ENCODE measurements at places on chromosomes 12 and 14.
A peak's percentile ranks its signal among the peaks of the same experiment; 100 is the strongest.

- DNase-seq = no peak
Observed at GRCh38 chr12:93895089-93895445, 217.9 kb downstream of the CRADD start.

- no peak for DNase-seq
Observed at GRCh38 chr14:75442166-75442565, 14.3 kb downstream of the JDP2 start.

DNA sequence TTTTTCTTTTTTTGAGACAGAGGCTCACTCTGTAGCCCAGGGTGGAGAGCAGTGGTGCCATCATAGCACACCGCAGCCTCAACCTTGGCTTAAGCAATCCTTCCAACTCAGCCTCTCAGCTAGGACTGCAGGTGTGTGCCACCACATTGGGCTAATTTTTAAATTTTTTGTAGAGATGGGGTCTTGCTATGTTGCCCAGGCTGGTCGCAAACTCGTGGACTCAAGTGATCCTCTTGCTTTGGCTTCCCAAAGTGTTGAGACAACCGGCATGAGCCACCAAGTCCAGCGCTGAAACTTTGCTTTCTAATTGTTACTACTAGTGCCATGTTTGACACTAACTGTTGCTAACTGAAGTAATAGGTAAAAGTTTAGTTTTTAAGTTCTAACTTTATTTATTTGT is 8.0 kb downstream of the RNF10 start:
- DNase-seq = no peak

GRCh38 chr12:48311313-48311712 is 39.4 kb downstream of the ZNF641 start:
- DNase-seq = no peak

DNA sequence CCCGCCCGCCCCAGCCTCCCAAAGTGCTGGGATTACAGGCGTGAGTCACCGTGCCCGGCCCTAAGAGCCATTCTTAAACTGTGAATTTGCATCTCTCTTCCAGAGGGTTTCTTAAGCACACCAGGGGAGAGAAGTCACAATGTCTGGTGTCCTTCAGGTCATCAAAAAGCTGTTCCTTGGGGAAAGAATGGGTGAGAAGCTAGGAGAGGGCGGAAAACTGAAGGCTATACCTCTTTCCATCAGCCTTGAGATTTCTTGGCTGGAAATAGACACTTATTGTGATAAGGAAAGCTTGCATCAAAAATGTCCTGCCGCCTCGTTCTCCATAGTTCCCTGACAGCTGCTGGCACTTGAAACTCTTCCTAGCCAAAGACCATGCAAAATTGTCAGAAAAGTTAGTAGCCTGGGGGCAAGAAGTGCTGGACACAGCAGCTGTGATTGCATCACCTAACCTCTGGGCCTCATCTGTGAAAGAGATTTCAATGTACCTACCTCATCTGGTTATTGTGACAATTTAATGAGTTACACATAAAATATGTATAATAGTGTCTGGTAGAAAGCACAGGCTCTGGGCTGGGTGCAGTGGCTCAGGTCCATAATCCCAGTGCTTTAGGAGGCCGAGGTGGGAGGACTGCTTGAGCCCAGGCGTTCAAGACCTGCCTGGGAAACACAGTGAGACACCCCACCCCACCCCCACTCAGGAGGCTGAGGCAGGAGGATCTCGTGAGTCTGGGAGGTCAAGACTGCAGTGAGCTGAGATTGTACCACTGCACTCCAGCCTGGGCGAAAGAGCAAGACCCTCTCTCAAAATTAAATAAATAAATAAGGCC is 9.7 kb upstream of the UBC start:
- DNase-seq = no peak

DNA sequence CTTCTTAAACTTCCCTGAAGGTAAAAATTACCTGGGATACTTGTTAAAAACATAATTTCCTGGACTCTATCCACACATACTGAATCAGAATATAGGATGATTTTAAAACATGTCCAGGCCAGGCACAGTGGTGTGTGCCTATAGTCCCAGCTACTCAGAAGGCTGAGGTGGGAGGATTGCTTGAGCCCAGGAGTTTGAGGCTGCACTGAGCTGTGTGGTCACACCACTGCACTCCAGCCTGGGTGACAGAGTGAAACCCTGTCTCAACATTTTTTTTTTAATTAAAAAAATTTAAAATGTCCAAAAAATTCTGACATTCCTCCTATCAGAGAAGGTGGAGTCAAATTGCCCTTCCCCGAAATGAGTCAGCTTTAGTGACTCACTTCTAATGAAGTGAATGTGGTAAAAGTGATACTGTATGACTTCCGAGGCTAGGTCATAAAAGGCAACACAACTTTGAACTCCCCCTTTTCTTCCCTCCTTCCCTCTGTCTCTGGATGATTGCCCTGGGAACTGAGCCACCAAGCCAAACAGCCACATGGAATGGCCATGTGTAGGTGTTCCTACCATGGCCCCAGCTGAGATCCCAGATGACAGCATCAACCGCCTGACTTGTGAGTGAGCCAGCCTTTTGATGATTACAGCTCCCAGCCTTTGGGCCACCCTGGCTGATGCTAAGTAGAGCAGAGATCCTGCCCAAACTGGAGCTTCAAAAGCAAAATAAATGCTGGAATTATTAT is 36.3 kb downstream of the LIMA1 start:
- DNase-seq = no peak

DNA sequence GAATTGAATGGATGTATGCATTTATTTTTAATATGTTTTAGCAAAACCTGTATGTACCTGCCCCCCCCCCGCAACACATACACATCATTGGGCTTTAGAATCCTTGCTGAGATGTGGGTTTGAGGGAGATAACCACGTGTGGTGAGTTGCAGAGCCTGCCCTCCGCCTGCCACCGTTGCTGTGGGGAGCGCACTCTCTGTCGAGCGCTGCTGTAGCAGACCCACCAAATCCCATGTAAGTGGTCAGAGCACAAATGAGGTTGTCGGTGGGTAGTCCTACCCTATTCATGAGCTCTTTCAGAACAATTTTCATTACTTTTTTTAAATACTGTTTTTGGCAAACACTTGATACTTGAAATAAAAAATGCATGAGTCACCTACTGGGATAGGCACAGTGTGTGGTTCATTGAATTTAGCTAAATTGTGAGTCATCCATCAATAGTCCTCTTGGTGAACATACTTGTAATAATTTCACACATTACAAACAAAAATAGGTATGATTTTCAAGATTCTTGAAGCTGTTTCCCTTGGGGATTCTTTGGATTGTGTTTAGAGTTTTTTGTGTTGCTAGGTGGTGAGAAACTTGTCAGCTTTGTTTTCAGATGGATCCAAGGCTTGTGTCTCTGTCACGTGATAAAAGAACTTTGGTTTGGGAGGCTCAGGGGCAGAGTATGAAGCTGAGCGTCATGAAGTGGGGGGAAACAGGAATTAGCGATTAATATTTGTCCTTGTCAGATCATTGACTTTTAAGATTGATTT is 107.6 kb downstream of the PTCSC3 start:
- DNase-seq = no peak

GRCh38 chr14:56333359-56334292 is 215.4 kb downstream of the PELI2 start:
- no peak for DNase-seq

DNA sequence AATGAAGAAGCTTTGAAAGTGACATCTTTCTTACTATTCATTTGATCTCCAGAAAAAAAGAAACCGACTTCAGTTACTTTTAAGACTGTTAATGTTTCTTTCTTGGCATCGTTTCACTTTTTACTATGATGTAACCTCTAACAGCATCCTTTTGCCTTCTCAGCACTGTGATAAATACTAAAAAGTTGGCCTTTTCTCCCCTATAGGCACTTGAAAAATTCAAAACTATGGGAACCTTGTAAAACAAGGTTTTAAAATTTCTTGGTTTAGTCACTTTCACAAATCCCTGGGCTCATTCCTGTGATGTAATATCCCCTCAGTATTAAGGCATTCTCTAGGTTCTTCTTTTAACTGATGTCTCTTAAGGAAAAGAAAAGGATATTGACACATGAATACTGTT is 281.8 kb downstream of the EGLN3 start:
- DNase-seq = no peak

DNA sequence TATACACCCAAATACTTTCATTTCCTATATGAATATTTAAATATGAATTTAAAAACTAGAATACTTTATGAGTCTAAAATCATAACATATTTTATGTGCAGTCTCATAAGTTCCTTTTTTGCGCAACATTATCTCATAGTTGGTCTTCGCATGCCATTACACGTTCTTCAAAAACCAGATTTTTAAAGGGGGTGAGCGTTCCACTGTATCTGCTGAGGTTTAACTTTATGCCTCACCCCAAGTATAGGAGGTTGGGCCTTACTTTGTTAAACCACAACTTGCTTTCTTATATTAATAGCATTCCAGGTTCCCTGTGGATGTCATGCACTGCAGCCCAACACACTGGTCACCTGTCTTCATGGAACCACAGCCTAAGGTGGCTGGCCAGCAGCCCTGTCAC is 118.6 kb downstream of the APAF1 start:
- no peak for DNase-seq

DNA sequence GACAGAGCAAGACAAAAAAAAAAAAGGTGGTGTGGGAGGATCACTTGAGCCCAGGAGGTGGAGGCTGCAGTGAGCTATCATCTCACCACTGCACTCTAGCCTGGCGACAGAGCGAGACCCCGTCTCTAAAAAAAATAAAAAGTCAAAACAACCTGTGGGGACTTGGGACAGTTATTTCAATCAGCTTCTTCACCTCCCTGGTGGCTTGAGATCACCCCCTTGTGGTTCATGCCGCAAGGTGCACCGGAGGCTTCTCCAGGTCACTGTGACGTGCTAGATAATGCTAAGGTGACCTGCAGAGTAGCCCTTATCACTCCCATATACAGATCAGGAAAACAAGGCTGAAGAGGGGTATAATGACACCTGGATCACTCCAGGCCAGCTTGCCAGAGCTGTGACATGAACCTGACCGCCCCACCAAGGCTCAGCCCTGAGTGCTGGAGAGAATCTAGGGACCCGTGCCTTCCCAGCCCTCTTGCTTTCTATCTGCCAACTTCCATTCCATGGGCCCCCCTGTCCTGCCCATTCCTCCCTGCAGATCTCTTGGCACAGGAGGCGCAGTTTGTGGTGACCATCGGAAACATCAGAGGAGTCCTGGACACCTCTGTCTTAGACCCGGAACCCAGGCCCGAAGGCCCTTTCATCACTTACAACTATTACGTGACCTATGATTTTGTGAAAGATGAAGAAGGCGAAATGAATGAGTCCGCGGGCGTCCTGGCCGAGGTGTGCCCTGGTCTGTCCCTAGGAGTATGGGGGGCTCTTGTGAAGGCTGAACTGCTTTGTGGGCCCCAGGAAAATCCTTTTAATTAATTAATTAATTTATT is 8.1 kb downstream of the LRRC43 start:
- peak; percentile 86 for DNase-seq

DNA sequence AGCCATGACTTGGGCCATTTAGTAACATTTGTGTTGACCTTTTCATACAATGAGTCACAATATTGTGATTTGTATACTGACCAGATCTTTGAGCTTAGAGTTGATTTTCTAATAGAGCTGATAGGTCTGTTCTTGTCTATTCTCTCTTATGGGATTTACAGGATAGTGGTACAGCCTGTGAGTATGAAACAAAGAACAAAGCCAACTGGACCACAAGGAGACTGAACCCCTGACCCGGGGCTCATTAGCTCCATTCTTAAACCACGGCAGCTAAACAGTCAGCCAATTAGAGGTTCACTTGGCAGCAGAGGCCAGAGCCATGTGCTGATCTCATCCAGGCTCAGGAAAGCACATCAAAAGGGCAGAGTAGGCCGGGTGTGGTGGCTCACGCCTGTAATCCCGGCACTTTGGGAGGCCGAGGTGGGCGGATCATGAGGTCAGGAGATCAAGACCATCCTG is 59.1 kb upstream of the GNPNAT1 start:
- DNase-seq = no peak

GRCh38 chr12:57989838-57990237 is 48.5 kb downstream of the ATP23 start:
- DNase-seq = no peak

- DNase-seq = no peak
Observed at GRCh38 chr12:18811273-18811672, 73.4 kb downstream of the CAPZA3 start.

DNA sequence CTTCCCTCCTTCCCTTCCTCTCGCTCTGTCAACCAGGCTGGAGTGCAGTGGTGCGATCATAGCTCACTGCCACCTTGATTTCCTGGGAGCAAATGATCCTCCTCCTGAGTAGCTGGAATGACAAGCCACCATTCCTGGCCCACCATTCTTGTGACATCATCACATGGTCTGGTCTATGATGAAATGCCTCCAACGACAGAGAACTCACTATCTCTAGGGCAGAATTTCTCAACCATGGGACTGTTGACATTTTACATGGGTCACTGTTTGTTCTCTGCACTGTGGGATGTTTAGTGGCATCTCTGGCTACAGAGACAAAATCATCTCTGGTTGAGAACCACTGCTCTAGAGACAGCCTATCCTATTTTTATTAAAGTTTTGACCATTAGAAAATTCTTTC is 9.7 kb downstream of the VRK1 start:
- no peak for DNase-seq

- DNase-seq = peak; percentile 63
Observed at GRCh38 chr12:11649413-11650285, at the start of gene ETV6. Gene ETV6, plus strand, starts transcription at chr12:11649674. Its CDS starts 454 bp downstream, at chr12:11650128.

- no peak for DNase-seq
Observed at GRCh38 chr12:39824505-39825212, 205.1 kb upstream of the ABCD2 start.

- no peak for DNase-seq
Observed at GRCh38 chr12:60197589-60197988, 601.8 kb downstream of the SLC16A7 start.

GRCh38 chr12:308511-308910 is 45.9 kb upstream of the SLC6A13 start:
- no peak for DNase-seq

- DNase-seq = no peak
Observed at GRCh38 chr12:18808221-18808620, 70.3 kb downstream of the CAPZA3 start.

DNA sequence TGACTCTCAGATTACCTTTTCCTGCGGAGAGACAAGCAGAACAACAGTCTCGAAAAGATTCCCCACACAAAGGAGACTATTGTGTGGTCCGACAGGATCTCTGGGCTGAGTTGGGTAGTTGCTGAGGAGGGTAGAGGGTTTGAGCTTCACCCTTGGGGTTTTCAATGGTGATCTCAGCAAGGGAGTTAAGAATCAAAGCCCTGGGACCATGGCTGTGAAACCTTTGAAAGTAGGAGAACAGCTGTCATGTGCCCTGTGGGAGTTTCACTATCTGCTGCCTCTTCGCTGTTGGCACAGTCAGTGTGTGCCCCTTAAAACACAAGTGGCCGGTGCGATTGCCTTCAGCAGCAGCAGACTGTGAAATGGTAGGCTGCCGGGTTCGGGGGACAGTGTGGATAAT is 14.2 kb upstream of the PLEK2 start:
- DNase-seq = no peak
